Stimulated activated CD4-positive, alpha-beta T cell treated with anti-CD3 and anti-CD28 coated beads, TNF-alpha, amount 100 ng/mL, for 4 hours (primary cell): ENCODE measurements at places on chromosomes 1 and 21.

GRCh38 chr1:98325646-98326440 is 335.7 kb upstream of the SNX7 start:
- DNase-seq, result no peak

- no peak for DNase-seq
These were observed 9.6 kb downstream of the OSCP1 start for GRCh38 chr1:36440646-36441045.

DNA sequence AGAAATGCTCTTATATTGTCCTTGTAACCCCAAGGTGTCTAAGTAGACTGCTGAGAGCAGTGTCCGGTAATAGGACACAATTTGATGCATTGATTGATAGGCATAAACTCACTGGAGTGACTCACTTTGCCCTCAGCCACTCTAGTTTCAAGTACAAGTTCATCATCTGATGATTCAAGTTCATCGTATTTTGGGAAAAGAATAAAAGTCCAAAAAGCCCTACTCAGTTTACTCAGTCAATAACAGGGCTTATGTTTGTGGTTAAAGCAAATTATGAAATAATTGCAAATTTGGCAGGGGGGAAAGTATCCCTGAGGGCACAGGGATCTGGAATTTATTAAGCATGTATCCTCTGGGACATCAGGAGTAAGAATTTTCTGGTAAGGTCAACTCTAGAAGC is 7.6 kb upstream of the ATF3 start:
- DNase-seq, result no peak

- DNase-seq, result no peak
These were observed 25.8 kb upstream of the TRIM45 start for GRCh38 chr1:117147341-117147831.

DNA sequence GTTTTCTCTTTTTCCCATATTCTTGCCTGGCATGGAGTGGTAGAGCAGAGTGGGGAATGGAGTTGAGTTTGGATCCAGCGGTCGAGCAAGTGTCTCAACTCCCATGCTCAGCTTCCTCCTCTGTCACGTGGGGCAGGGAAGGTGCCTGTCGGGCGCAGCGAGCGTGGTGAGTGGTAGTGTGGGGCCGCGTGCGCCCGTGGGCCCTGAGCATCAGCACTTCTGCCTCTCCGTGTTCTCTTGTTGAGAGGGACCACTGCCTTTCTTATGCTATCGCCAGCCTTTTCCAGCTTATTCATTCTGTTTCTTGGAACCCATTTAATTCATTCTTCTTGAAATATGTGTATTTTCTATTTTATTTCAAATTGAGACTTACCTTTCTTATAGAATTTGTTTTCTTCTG is 65.1 kb downstream of the ADARB1 start:
- no peak for DNase-seq

GRCh38 chr1:162671664-162672410 is 39.6 kb downstream of the DDR2 start:
- no peak for DNase-seq

- no peak for DNase-seq
These were observed 249.3 kb downstream of the ATG4C start for GRCh38 chr1:63033211-63033610.

GRCh38 chr1:235907187-235907896 is 40.6 kb upstream of the LYST start:
- DNase-seq, result no peak

GRCh38 chr1:40986956-40987355 is 7.5 kb downstream of the CTPS1 start:
- no peak for DNase-seq

GRCh38 chr1:233919786-233920185 is 15.3 kb downstream of the SLC35F3 start:
- DNase-seq, result no peak

DNA sequence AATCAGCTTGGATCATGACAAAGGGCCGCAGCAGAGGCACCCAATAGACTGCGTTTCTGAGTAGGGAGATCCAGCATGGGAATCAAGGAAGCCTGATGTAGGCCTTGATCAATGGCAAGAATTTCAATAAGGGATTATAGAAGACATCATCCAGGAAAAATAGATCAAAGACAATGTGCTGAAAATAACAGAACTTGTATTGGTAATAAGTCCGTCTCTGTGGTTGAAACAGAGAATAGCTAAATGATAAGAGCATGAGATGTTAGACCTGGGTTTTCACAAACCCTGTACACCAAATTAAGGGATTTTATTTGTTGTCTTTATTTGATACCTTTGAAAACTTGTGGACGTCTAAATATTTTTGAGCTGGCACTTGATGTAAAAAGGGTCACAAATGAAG is 228.0 kb upstream of the SGIP1 start:
- no peak for DNase-seq

- no peak for DNase-seq
These were observed 141.8 kb upstream of the ZRANB2 start for GRCh38 chr1:71222668-71223067.
